ENCODE measurements at places on chromosomes 5 and 9.

DNA sequence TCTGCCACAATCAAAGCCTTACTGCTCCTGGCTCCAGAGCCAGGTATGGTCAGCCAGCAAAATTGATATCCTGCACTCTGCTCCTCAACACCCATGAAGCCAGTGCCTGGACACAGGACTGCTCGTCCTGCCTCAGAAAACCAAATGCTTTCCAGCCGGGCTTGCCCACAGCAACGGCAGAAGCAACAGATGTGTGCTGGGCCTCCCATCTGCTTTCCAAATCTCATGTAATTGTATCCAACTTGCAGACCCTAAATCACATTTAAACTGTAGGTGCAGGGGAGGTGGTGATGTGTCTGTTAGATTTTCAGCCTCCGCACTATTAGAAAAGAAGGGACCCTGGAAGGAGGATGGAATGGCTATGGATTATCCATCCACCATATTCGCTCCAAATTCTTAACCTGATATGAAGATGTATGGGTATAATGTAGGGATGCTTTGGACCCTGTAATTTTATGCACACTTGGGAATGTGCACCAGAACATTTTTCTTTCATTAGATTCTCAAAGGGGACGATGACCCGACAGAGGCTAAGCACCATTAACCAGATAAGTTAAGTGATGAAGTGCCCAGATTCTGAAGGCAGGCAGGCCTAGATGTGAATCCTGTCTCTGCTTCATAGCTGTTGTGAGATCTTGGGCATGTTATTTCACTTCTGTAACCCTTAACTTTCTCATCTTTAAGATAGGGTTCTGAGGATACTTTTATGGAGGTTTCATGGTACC lies 58.2 kb downstream of the EXOSC2 start:
- no peak for DNase-seq

GRCh38 chr9:456365-456764 lies 241.7 kb downstream of the DOCK8 start:
- DNase-seq: no peak

DNA sequence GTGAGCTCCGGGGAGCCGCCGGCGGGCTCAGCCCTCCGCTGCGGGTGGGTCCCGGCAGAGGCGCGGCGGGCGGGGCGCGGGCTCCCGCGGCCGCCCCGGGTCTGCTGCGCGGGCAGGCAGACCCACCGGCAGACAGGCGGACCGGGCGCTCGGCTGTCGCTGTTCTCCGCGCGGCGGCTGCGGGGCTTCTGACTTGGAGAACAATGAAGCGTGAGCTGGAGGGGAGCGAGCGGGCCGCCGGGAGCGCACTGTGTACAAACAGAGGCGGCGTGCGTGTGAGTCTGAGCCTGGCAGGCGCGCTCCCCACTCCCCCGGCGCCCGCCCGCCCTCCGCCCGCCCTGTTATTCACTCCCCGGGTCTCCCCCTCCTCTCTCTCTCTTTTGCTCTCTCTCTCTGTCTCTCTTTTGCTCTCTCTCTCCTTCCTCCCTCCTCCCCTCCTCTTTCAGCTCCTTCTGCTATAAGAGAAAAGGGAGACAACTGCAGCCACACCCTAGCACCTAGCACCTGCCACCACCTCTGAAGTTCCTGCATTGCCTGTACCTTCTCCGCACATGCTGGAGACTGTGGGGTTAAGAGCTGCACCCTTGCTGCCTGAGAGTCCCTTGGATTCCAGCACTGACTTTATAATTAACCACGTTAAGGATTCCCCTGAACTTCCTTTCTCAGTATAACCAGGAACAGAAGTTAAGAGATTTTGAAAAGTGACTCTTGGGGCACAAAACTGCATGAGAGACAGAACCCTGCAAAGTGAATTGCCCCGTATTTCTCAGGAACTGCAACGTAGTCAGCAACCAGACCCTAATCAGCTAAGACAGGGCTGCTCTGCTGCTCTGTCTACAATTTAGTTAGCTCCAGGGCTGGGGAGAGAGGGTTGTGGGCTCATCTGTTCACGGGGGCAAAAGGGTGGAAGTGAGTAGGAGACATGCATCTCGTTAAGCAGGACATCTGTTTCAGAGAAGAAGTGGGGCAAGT lies at the start of gene EDIL3:
Gene EDIL3, minus strand, starts transcription at position 277 of the 972 bp plus-strand sequence. CDS start 506 bp downstream, outside the sequence.
- DNase-seq: no peak

- no peak for DNase-seq
Measured at GRCh38 chr5:107698286-107698685, 27.5 kb upstream of the EFNA5 start.

DNA sequence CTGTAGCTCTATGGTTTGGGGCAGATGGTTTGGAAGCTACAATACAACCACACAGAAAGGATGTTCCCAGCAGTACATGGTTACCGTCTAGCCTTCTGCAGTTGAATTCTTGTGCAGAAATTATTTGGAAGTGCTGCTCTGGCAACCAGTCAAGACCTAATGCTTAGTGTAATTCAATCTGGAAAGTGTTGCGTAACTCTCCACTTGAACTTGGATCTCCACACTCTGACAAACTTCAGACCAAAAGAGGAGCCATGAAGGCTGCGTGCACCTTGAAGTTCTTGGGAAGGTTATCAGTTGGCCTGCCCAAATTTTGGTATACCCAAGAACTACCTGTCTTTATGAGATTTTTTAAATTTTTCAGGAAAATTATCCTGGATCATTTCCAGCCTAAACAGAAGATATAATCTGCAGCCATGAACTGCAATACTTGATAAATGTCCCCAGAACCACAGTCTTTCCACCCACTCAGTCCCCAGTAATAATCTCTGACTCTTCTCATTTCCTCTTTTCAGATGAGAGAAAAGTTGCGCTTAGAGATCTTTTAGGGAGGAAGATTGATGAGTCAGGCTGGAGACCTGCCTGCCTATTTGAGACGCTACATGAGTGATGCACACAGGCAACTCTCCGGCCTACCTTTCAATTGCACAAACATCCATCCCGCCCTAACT lies 159.9 kb downstream of the FANCC start:
- DNase-seq: no peak

- no peak for DNase-seq
Measured at GRCh38 chr5:140118302-140118936, 4.5 kb downstream of the PURA start.

DNA sequence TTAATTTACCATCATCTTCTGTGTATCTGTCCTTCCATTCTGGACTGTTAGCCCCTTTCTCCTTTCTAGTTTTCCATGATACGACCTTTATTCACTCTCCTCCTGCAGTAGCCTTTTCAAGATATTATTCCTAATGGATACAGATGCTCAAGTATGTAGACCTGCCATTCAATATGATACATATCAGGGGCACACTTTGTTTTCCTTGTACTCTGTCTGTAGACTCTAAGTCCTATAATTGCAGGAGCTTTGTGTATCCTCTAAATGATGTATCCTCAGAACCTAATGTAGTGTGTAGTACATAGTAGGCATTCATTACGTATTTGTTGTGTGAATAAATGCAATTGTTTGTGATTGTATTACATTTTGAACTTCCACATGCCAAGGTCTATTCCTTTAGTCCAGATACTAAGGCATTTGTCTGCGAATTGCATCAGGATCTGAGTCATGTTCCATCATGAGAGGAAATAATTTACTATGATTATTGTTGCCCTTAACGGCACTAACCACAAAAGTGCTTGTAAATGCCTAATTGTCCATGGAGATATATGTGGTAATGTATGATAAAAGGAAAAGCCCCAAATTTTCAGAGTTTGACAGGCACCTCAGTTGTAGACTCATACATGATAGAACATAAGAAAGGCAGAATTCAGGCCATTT lies 57.1 kb upstream of the IZUMO3 start:
- DNase-seq: no peak

DNA sequence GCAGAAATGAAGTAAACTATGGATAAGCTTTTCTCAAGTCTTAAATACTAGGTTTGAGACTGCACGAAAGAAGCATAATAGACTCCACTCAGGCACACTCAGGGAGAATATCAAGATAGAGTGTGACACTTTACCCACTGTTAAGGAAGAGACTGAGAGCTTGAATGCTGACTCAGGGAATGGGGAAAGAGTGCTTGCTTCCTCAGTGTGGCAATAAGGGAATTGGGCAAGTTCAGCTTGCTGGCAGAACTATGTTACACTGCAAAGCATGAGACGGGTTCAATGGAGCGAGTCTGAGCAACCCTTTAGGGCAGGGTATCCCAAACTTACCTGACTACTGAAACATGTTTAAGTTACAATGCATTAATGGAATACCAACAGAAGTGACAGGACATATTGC lies 237.7 kb upstream of the MEF2C start:
- DNase-seq: no peak

- no peak for DNase-seq
Measured at GRCh38 chr9:98541684-98542230, 167.0 kb downstream of the GABBR2 start.

GRCh38 chr9:4334410-4334813 lies 34.5 kb upstream of the GLIS3 start:
- DNase-seq: no peak

- DNase-seq: no peak
Measured at GRCh38 chr5:142865631-142866030, 95.5 kb downstream of the ARHGAP26 start.

DNA sequence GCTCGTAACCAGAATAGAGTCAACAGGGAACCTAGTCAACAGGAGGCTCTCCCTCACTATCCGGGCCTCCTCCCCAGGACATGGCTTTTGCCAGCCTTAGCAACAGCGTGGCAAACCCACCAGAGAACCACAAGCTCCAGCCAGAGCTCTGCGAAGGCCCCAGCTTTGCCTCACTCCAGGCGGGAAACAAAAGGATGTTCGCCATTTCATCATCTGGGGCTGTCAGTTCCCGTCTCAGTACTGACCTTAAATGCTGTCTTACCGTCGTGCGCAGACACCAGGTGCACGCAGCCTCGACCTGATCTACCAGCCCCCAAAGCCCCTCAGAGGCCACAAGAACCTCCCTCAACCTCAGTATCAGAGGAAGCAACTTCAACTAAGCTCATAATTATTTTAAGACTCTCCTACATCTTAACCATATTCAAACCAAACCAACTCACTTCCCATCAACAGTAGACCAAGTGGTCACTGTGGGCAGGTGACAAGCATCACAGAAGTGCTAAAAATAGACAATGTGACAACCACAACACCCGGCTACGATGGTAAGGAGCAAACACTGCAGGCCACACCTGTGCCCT lies 71.4 kb downstream of the SEMA4D start:
- DNase-seq: no peak

DNA sequence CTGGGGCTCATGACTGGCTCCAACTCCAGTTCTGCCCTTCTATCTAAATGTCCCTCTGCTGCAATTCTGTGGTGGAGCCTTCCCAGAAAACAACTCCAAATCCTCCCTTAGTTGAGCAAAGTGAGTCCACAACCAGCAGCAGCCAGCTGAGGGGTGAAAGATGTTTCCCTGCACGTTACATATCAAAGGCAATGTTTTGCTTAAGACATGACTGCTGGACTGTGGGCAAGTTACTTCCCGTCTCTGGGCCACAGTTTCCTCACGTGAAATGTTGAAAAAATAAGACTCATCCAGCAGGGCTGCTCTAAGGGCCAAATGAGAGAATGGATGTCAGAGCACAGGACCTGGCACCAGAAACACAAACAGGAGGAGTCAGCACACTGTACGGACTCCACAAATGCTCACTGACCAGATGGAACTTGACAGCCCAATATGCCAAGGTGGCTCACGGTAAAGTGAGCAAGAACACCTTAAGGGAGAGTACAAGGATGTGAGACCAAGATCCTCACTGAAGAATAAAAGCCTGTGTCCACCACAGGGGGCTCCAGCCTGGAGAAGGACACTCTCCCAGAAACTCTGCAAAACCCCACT lies 138.4 kb upstream of the ABCA1 start:
- DNase-seq: no peak

GRCh38 chr5:54803471-54804011 lies 181.9 kb downstream of the ESM1 start:
- no peak for DNase-seq

- DNase-seq: no peak
Measured at GRCh38 chr9:35508069-35508468, 18.2 kb downstream of the RUSC2 start.

- no peak for DNase-seq
Measured at GRCh38 chr5:15008921-15009320, 137.3 kb upstream of the ANKH start.

- DNase-seq: no peak
Measured at GRCh38 chr5:170508036-170508435, 4.2 kb downstream of the KCNIP1 start.

All from T-helper 22 cell (primary cell).